ENCODE measurements at places on chromosomes 7 and 10.

DNA sequence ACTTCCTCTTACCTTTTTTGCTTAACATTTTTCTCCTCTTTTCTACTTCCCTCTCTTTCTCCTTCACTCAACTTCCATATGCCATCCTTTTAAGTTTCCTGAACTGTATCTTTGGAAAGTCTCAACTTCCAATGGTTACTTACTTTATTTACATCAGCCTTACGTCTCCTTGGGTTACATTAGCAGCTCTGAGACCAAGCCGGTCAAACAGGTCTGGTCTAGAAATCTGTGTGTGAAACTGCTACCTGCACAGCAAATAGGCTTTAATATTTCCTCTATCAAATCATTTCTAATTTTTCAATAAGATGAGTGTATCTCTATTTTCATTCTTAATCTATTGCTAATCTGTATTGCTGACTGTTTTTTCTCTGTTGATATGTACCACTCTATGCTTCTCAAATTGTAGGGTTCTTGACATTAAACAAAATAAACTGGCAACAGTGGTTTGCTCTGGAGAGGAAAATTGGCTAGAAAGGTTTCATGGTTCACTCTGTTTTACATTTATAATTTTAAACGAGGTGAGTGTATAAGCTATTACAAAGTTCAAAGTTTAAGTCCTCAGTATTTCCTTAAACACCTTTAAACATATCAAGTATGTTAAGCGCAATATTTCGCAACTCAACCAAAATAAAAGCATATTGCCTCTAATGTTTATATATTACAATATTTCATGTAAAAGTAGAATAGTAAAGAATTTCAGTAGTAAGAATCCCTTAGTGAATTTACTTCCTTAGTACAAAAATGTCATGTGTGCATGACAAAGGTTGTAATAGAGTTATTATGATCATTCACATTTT lies 3.6 kb upstream of the SEMA3C start:
- no peak for DNase-seq

- DNase-seq, result no peak
These were observed 452.3 kb downstream of the DNAJB6 start for GRCh38 chr7:157789094-157789493.

- no peak for DNase-seq
These were observed 493.9 kb downstream of the HTR7 start for GRCh38 chr10:90363799-90364483.

- DNase-seq, result peak; percentile 72
These were observed 58.9 kb downstream of the CALML3 start for GRCh38 chr10:5583525-5584175.

DNA sequence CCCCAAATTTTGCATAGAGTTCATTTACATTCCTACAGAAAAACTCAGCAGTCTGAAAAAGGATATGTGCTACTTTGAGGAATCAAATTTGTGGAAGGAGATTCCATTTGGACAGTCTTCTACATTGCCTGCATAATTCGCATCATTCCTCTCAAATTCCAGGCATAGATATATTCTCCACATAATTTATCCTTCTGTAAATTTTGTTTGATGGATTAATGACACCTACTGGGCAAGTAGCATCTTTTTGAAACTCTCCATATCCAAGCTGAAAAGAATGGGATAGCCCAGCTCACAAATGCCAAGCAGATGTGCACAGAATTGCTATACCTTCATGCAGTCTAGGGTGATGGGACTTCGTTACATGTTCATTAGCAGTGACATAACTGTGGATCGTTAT lies 515.3 kb downstream of the AUTS2 start:
- DNase-seq, result no peak

DNA sequence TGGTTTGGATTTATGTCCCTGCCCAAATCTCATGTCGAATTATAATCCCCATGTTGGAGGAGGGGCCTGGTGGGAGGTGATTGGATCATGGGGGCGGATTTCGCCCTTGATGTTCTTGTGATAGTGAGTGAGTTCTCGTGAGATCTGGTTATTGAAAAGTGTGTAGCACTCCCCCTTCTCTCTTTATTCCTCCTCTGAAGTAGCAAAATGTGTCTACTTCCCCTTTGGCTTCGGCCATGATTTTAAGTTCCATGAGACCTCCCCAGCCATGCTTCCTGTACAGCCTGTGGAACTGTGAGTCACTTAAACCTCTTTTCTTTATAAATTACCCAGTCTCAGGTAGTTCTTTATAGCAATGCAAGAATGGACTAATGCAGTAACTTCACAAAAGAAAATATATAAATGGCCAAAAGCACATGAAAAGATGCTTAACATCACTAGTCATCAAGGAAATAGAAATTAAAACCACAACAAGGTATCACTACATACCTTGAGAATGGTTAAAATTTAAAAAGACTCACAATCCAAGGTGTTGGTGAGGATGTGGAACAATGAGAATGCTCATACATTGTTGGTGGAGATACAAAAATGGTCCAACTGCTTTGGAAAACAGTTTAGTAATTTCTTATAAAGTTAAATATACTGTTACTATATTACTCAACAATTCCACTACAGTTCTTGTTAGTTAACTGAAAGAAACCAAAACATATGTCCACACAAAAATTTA lies 218.7 kb downstream of the SNX10 start:
- no peak for DNase-seq

- DNase-seq, result no peak
These were observed 10.5 kb upstream of the SRPK2 start for GRCh38 chr7:105399043-105399725.

GRCh38 chr10:97174941-97175340 lies 10.8 kb downstream of the SLIT1 start:
- no peak for DNase-seq

GRCh38 chr7:158926348-158926747 lies 70.0 kb downstream of the DYNC2I1 start:
- no peak for DNase-seq

- peak; percentile 70 for DNase-seq
These were observed at the start of gene MARVELD1 for GRCh38 chr10:97713339-97713825. MARVELD1 (plus strand) TSS chr10:97713730; CDS start chr10:97713877, 147 bp downstream.

GRCh38 chr10:92545556-92545955 lies 28.3 kb downstream of the IDE start:
- no peak for DNase-seq

DNA sequence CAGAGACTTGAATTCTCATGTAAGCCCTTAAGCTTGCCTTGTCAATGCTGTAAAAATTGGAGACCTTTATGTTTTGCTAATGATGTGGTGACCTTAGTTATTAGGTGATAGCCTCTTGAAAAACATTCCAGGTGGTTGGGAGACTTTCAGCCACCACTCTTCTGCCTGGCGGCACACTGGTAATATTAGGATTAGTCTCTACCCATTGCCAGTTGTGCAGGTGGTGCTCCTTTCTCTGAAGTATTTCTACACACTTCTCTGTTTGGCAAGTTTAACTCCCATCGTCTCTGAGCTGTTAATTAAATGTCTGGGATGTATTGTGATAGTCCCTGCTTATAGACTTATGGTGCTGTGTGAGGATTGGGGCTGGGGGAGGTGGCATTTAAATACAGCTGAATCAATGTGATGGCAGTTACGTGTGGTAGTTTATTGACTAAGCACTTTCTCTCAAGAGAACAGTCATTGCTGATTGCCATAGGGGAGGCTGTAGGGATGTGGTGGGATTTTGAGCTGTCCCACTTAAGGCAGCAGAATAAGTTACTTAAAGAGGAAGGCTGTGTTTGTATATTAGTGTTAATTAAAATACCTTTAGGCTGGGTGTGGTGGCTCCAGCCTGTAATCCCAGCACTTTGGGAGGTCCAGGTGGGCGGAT lies 61.7 kb downstream of the DAGLB start:
- no peak for DNase-seq

- DNase-seq, result no peak
These were observed 29.0 kb downstream of the MRPL32 start for GRCh38 chr7:42961170-42961569.

DNA sequence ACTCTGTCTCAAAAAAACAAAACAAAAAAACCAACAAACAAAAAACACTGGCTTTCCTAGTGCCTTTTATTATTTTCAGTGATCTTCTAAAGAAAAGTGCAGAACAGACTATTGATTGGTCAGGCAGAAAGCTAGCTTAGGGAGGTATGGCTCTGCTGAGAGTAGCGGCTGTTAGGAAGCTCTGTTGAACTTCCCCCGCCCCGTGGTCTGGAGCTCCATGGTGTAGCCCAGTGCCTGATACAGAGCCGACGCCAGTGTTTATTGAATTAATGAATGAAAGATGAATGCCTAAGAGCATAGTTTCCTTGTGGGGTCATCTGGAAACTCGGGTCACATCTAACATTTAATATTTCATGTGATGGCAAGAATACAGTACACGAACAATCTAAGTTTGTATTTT lies 90.5 kb upstream of the ARMC3 start:
- DNase-seq, result no peak
